ENCODE measurements at places on chromosomes 7 and 10. TPM values are rescaled to one million over a fixed set of nuclear protein-coding genes. Genes with fewer than 3 reads are reported as not detected.

DNA sequence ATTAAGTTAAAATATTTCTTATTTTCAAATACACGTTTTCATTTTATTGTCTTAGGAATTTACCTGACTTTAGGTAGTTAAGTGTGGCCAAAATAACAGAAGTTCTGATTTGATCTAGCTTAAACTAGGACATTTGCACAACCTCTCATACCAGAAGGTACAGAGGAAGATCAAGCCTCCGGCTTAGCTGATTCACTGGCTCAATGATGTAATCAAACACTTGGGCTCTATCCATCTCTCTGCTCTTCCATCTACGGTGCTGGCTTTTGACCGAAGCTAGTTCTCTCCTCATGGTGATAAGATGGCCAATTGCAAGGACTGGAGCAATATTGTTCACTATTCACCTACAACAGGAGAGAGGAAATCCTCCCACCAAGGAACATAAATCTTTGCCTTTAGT, 12.2 kb upstream of the HYCC1 start:
- DNase-seq = no peak

GRCh38 chr7:22430457-22430856, 69.5 kb downstream of the STEAP1B start:
- DNase-seq = no peak

- DNase-seq = no peak
Measured at GRCh38 chr7:116447436-116447835, 52.1 kb upstream of the CAV2 start.

DNA sequence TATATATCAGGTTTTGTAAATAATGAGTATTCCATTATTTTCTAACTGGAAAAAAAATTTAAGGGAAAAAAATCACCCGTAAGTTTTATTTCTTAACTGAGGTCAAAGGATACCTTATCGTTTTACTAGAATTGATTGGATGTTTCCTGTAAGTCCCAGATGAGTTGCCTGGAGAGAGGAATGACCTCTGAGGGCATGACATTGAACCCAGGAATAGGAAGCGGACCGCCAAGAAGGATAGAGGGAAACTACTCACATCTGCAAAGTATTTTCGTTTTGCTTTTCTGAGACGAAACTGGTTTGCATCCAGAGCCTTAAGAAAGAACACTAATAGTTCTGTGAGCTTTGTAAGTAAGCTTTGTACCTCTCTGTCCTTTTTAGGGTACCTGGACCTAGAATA, 17.4 kb downstream of the RABGEF1 start:
- no peak for DNase-seq

DNA sequence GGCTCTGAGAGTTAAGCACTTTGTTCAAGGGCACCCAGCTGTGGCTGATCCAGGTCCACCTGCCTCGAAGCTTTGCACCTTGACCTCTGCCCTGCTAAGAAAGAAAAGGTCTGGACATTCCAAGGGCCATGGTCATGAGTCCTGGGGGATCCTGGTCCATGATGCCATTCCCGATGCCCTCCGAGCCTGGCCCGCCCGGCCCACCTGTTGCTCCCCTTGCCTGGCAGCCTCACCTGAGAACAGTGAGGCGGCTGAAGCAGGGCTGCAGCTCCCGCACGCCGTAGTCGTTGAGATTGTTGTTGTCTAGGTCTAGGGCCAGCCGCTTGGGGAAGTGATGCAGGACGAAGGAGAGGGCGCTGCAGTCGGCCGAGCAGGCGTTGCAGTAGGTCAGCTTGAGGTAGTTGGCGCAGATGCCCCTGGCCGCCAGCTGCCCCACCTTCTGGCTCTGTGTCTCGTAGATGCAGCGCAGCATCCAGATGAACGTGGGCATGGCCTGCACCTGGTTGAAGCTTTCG, 27.5 kb downstream of the NOD1 start:
- no peak for DNase-seq

GRCh38 chr10:119274519-119275045, 67.2 kb downstream of the GRK5 start:
- DNase-seq = no peak

GRCh38 chr10:22681783-22682183, 32.6 kb downstream of the PIP4K2A start:
- no peak for DNase-seq

DNA sequence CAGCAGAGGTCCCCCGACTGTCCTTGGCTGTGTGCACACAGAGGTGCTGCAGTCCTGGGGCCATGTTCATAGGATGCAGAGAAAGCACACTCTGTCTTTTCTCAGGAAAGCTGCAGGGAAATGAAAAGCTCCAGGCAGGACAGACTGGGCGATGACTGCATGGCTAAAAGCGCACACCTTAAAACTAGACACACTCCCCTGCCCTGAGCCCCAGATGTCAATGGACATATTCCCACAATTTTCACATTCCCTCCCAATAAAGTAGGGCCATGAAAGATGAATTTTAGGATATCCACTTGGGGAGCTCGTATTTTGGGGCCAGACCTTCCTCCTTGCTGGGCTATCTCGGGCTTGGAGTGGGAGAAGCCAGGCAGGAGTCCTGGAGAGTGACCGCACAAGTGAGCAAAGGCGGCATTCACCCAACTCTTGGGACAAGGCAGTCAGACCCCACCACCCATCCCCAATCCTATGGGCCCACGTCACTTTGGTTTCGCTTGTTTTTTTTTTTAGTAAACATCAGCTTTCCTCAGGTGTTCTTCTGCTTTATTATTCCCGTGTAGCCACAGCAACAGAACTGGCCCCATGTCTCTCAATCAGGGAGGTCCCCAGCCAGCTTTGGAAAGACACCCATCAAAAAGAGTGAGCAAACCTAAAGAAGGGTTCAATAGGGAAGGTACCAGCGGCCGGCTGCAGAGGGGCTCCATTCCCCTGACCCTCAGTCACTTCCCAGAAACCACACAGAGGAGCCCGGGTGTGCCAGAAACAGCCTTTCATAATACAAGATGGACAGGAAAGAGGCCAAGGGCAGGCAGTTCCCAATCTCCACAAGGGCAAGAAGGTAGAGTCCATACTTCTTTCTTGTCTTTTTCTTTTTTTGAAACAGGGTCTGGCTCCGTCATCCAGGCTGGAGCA, 12.7 kb downstream of the GPRIN2 start:
- no peak for DNase-seq

- DNase-seq = no peak
Measured at GRCh38 chr7:73329861-73330581, 2.1 kb downstream of the FKBP6 start.

DNA sequence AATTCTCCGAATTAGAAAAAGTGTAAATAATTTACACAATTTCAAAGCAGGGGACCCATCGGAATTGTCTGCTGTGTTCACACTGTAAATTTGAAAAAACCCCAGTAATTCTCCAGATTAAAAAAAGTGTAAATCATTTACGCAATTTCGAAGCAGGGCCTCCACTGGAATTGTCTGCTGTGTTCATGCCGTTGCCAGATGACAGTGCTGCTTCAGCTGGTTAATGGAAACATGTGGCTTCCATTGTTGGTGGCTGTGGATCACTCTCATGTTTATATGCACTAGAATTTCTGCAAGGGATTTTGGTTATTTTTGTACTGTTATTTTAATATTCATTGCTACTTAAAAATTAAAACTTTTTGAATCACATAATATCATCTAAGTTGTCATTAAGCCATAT, 88.8 kb upstream of the ELMO1 start:
- DNase-seq = no peak

DNA sequence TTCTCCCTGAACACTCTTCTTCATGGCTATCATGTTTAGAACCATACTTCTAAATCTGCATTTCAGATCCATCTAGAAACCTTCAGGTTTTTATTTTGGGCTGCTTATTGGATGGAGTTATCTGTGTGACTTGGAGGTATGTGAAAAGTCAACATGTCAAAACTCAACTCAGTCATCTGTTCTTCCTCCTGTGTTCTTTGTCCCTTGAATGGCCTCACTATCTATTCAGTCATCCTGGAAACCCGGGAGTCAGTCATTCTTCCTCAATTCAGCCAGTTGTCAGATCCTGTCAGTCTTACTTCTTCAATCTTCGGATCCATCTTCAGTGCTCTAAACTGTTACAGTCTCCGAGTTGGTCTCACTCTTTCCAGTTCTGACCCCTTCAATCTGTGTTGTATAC, 52.2 kb downstream of the VKORC1L1 start:
- DNase-seq = no peak

GRCh38 chr7:80287400-80288174, 153.0 kb downstream of the GNAI1 start:
- no peak for DNase-seq

DNA sequence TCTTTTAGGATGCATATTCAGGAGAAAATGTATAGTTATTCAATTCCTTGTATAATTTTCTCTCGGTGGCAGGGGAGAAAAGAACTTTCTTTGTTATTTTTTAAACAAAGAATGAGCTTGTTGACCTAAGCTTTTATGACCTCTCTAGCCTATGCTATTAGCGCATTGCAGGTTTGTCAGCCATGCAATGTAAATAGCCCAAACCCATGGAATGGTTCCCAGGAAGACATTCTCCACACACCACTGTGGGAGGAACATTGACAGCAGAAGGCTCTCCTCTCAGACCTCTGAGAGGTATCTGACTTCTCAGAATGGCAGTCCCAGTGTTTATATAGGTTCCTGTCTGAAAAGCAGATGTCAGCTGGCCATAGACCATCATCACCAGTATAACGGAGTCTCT, 19.6 kb upstream of the AGBL3 start:
- DNase-seq = no peak

- no peak for DNase-seq
Measured at GRCh38 chr10:124142960-124143359, 49.6 kb upstream of the CHST15 start.

- no peak for DNase-seq
Measured at GRCh38 chr10:82075605-82076004, 200.6 kb downstream of the NRG3 start.

DNA sequence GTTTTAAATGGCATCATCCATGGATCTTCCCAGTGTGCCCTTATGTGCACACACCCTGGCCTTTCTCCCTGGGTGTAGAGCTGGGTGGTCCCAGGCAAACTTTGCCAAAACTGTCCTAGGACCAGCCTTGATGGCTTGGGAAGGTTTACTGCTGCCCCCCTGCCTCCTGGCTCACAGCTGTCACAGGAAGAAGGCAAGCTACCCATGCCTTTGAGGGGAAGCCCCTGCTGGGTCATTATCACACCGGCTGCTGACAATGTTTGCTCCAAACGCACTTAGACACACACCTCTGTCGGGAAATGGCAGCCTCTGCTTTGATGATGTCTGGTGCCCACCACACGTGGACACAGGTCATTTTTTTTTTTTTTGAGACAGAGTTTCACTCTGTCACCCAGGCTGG, 25.2 kb upstream of the FIGNL1 start:
- DNase-seq = no peak

DNA sequence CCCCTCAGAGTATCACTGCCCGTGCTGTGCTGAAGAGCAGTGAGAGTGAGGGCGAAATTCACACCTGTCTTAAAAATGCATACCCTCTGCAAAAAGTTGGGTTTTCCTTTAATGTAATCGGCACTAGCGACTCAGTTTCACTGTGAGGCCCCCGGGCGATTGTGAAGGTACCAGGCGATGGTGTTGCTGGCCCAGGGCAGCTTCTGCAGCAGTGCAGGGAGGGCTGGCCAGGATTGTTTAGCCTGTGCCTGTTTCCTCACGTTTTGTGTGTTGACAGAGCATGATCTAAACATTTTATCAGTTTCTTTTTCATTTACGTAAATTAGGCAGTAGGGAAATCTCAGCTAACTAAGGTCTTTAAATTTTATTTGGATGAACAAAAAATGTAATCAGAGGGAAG, 13.3 kb downstream of the ZNF862 start:
- no peak for DNase-seq

DNA sequence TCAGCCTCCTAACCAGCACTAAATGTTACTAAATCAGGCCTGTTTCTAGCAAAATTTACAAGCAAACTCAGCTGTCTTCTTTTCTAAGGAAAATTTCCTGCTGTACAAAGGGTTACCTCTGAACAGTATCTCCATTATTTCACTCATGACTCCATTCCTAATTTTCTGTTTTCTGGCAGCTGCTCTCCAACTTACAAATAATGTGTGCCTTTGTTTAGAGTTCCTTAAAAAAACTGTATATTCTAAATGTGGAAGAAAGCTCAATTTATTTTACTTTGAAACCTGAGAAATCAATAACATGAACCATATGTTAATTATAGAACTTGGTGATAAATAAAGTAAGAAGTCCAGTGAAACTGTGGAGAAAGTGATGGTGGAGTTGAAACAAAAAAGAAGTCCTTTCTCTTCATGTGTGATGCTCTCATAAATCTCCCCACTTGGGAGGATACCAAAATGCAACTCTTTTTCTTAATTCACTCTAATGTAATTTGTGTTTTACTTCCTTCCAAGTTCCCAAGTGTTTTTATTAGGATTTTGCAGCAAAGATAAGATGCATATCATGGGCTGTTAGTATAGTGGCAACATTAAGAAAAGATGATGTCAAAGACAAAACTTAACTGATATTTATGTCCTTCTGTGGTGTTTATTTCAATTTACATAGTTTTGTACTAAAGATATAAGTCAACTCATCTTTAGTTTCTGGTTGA, 74.8 kb downstream of the CDK6 start:
- no peak for DNase-seq

DNA sequence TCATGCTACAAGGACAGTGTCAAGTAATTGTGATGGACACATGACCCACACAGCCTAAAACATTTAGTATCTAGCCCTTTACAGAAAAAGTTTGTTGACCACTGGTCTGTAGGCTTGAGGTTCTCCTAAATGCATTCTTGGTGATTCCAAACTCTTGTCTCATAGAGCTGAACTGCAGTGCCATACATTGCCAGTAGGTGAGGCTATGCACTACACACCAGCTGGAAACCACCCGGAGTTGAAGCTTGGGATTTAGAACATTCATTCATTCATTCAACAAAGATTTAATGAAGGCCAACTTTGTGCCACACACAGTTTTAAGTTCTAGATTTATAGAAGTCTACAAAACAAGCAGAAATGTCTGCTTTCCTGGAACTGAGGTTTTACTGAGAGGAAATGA, 77.3 kb upstream of the TCF7L2 start:
- no peak for DNase-seq

GRCh38 chr7:95205665-95206225, 118.6 kb downstream of the PON1 start:
- no peak for DNase-seq

DNA sequence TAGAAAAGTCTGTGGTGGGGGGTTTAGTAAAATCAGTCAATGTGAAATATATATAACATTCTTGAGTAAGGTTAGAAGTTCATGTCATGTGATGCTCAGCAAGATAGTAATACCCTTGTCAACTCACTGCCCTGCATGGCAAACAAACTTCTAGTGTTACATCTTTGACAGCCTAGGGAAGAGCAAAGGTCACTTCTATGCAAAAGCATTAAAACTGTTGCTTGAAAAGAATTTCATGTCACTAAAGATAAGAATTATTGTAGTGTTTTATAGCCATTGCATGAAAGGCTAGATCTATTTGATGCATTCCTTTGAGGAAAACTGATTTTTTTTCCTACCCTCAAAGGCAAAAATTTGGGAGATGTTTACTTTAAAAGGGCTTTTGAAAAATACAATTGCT, 176.0 kb downstream of the SKAP2 start:
- DNase-seq = no peak

Gene PRPF18
- total RNA-seq = 30.8 TPM

Gene SMARCD3
- total RNA-seq = 11.0 TPM

Gene FAM221A
- 26.2 TPM for total RNA-seq

Gene EPDR1
- total RNA-seq = 10.6 TPM

Gene ZNF248
- total RNA-seq = not detected

Gene ZNF853
- 8.2 TPM for total RNA-seq

Gene MMD2
- not detected for total RNA-seq
